ENCODE measurements at places on chromosomes 7 and 10.

DNA sequence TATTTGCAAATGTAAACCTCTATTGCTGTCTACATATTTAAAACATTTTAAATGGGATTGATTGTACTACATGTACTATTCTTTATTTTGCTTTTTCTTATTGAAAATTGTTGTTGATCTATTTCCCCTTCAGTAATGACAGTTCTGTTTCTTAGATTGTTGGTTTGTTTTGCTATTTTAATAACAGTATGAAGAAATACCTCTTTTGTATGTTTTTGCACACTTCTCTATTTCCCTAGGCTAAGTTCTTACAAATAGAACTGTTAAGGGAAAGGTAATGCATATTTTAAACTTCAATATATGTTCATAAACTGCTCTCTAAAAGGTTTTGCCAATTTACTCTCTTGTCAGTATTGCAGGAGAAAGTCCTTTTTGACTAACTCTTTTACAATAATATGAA is 195.0 kb upstream of the PRPS1L1 start:
- DNase-seq: no peak

- DNase-seq: no peak
Observed at GRCh38 chr10:44511601-44512000, 126.7 kb upstream of the CXCL12 start.

- peak; percentile 1 for DNase-seq
Observed at GRCh38 chr7:17299483-17299991, 1.1 kb downstream of the AHR start.

GRCh38 chr10:50439806-50440205 is 183.9 kb downstream of the SGMS1 start:
- no peak for DNase-seq

DNA sequence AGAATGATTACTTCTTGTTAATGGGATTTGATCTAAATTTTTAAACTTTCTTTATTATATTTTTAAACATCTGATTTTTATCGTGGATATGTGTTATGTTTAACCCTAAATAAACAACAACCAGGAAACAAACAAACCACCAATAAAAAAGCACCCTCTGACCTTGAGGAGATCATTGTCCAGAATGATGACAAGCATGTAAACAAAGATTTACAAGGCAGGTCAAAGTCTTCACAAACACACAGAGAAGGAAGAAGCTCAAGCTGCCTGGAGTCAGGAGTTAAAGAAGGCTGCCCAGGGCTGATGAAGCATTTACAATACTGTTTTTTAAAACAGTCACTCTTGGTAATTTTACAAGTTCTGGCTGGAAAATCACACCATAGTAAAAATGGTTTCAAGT is 31.0 kb upstream of the EGFR start:
- no peak for DNase-seq

DNA sequence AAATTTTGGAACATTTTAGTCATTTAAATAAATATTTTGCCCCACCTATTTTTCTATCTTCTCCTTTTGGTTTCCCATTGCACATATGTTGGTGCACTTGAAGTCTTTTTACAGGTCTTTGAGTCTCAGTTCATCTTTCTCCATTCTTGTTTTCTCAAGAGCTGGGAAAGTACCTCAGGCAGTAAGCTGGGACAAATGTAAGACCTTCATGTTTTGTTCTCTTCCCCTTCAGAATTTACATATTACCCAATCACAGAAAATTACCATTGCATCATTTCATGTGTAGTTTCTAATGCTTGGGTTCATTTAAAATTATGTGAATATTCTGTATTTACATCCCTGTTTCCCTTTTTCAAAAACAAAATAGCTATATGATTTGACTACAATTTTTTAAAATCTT is 1150.0 kb upstream of the POT1 start:
- DNase-seq: no peak

- DNase-seq: no peak
Observed at GRCh38 chr10:104380336-104380735, 26.7 kb downstream of the CFAP58 start.

GRCh38 chr7:18225067-18225466 is 197.4 kb upstream of the PRPS1L1 start:
- DNase-seq: no peak

GRCh38 chr7:158028971-158029370 is 558.7 kb downstream of the PTPRN2 start:
- DNase-seq: no peak

DNA sequence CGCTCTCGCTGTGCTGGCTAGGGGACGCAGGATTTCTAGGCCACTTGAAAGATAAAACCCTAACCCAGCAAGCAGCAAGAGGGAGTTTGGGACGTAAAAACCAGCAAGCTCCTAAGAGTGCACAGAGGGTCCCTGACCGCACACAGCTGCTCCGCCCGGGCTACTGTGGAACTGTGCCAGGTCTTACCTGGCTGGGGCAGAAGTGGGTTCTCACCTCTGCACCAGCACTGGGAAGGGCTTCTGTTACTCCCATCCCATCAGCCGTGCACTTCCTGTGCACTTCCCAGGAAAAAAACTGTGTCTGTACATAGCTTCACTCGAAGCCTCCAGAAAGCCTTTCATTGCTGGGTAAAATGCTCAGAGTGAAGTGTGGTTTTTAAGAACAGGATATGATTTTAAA is 45.9 kb upstream of the PTF1A start:
- no peak for DNase-seq

DNA sequence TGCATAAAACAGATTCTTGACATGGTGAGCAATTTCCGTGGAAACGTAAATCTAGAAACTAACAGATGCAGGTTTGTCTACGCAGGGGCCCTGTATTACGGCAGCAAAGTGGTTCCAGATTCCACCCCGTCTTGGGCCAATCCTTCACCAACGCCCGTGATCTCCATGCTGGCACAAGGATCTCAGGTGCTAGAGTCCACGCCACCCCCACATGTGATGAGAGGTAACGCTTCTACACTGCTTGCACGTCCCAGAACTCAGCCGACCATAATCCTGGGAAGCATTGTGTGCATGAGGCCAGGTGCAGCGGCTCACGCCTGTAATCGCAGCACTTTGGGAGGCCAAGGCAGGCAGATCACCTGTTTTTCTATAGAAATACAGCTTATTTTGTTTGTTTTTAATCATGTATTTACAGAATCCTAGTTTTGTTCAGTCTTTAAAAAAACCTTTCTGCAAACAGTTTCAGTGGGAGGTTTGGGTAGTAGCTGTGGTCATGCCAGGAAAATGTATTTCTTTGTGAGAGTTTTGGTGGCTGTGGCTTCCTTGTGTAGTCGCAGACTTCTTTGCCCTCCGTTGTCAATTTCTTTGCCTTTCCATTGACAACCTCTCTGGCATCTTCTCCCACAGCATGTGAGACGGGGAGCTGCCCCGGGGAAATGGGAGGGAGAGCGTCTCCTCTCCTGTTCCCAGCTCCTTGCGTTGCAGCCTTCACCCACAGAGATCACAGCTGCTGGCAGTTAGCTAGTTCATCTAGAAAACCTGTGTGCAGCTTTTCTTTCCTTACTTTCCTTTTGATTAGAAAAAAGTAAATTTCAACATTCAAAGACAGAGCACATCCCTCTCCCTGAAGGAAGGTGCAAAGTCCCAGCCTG is 35.7 kb downstream of the ITIH2 start:
- no peak for DNase-seq

- DNase-seq: no peak
Observed at GRCh38 chr7:86665669-86666068, 22.0 kb downstream of the GRM3 start.

Measured in NCI-H524 treated with DMSO at 0.1 percent for 48 hours (cell line).